ENCODE measurements at places on chromosomes 4 and X.

GRCh38 chr4:59127006-59127405 is 2016.8 kb upstream of the IGFBP7 start:
- no peak for DNase-seq

DNA sequence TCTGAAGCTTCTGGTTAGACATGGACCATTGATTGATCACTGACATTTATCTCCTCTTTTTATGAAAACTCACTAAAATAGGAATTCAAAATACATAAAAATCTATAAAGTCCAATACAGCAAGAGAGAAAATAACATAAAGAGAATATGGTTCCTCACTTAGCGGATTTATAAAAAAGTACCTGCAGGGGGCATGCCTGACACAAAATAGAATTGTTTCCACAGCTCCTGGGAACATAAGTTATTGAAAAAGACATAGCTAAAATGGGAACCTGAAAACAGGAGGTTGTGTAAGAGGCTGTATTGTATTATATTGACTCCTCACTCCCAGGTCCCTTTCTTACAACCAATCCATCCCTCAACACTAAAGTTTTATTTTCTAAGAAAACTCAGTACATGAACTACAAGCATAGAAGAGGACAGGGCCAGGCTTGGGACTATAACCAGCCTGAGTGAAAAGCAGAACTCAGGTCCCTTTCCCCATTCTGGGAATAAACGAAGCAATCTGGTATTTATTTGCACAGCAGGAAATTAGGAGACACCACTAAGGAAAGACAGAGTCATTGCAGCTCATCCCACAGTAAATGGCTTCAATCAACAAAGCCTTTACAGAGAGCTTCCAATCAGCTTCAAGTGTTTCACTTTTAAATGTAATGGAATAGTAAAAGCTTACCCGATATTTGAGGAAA is 121.1 kb upstream of the NDST4 start:
- DNase-seq: no peak

GRCh38 chr4:24024605-24025004 is 134.8 kb upstream of the PPARGC1A start:
- DNase-seq: no peak

GRCh38 chrX:109940411-109940810 is 62.5 kb upstream of the TMEM164 start:
- no peak for DNase-seq

- no peak for DNase-seq
Observed at GRCh38 chrX:24371391-24371972, 11.0 kb downstream of the SUPT20HL1 start.

DNA sequence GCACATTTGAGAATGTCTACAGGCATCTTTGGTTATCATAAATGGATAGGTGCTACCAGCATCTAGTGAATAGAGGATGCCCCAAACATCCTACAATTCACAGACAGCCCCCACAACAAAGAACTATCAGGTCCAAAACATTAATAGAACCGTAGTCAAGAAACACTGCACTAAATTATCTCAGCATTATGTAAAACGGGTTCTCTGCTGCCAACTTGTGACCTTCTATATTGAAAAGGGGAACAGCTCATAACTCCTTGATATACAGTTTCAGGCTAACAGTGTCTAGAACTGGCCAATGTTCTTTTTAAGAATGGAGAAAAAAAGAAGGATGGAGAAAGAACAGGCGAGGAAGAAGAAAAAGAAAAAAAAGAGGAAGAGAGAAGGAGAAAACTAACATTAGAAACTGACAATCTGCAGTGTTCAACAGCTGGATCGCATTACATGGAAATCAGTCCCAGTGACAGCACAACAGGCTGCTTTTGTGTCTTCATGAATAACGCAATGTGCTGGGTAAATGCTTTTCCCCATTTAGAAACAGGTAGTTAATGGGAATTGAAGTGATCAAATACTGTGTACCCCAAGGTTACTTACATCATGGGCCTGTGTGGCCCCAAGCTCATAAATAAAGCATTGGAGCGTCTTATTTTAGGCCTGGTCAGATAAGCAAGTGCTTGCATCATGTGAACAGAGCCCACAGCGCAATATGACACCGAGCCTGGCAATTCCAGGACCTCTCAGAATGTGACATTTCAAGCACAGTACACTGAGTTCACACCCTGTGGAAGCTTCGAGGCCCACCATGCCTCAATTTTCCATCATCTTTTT is 339.5 kb downstream of the DHX15 start:
- DNase-seq: no peak

- DNase-seq: no peak
Observed at GRCh38 chr4:88526221-88526815, 2.7 kb upstream of the PYURF start.

GRCh38 chr4:41028392-41029076 is 185.8 kb downstream of the APBB2 start:
- DNase-seq: no peak

- no peak for DNase-seq
Observed at GRCh38 chrX:126847143-126847542, 27.6 kb downstream of the PRR32 start.

GRCh38 chr4:183469936-183470335 is 25.5 kb downstream of the CDKN2AIP start:
- no peak for DNase-seq

GRCh38 chr4:143402776-143403552 is 66.3 kb downstream of the GAB1 start:
- DNase-seq: no peak
